ENCODE measurements at places on chromosomes 7 and 10. TPM values are rescaled to one million over a fixed set of nuclear protein-coding genes. Genes with fewer than 3 reads are reported as not detected.

The LDB3 gene
- 21.2 TPM for total RNA-seq

The PILRB gene
- total RNA-seq, result 91.5 TPM

DNA sequence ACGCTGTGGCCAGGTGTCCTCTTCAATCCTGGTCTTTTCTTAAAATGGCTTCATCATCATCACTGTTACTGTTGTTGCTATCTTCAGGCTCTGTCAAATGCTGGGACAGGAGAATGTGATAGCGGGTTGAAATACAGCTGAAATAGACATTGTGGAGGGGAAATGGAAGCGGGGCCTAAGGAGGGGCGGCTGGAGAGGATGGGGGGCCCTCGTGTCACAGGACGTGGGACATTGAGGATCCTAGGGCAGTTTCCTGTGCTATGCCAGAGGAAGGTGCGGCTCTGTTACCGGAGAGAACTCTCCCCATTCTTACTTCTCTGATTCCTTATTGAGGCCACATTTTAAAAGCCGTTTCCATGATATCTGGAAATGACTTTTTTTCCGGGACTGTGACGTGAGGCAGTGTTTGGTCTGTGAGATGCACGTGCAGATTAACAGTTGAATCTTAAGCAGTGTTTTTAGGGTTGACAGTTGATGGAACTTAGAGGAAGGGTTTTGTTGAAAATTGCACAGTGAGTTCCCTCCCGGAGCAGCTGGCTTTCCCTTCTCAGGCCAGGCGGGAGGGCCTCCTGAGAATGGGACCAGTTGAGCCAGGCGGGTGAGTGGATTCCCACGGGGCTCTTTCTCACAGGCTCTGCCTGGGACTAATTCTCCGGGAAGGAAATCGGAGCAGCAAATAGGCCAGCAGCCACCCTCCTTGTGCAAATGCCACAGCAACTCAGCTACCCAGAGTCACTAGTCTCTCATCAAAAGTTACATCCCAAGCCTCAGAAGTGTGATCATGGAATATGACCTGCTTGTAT lies 125.2 kb downstream of the TACC2 start:
- no peak for DNase-seq

DNA sequence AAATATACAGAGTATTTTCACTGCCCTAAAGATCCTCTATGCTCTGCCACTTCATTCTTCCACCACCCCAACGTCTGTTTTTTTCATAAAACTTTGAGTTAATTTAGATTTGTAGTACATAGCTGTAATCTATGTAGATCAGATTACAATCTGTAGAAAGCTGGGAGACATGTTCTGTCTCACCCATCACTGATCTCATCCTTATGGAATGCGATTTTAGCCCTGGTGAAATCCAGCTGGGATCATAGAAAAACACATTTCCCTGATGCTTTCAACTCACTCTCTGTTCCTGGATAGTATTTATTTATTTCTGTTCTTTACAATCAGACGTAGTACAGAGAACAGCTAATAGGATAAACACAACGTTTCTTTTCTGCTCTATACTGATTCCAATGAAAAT lies 521.0 kb downstream of the KIF20B start:
- DNase-seq, result no peak
